Stimulated activated CD8-positive, alpha-beta memory T cell treated with anti-CD3 and anti-CD28 coated beads, Interleukin-4, amount 100 ng/mL, for 1 hour (primary cell): ENCODE measurements at places on chromosomes 13 and 19.
A peak's percentile ranks its signal among the peaks of the same experiment; 100 is the strongest.

- DNase-seq, result no peak
Observed at GRCh38 chr19:39195755-39196154, 1.0 kb upstream of the NCCRP1 start.

DNA sequence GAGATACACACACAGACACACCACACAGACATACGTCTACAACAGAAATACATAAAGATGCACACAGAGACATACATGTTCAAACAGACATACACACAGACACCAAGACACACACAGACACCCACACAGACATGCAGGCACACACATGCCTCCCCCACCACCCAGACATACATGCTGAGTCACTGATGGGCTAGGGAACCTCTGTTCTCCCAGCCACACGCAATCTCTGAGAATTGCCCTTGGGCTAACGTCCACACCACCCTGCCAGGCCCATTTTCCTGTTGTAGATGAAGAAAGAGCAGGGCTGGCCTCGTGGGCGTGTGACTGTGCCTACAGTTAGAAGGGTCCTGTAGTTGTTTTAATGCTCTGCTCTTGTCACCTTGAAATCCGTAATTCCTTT is 261.9 kb downstream of the KCNRG start:
- DNase-seq, result no peak

DNA sequence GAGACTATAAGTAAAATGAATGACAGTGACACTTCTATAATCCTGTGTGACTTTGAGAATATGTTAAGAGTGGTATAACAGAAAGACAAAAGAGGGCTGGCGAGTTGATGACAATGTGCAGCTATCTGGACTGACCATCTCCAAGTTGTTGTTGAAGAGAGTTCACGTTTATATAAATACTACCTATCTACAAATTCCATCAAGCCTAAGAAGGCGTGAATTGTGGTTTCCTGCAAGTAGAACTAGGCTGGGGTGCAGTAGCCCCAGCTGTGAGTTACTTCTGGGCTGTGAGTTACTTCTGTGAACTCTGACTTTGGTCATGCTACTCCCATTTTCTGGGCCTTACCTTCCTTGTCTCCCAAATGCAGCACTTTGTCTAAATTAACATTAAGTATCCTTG is 561.0 kb downstream of the TBC1D4 start:
- no peak for DNase-seq

GRCh38 chr13:40130871-40131636 is 475.6 kb downstream of the COG6 start:
- no peak for DNase-seq

DNA sequence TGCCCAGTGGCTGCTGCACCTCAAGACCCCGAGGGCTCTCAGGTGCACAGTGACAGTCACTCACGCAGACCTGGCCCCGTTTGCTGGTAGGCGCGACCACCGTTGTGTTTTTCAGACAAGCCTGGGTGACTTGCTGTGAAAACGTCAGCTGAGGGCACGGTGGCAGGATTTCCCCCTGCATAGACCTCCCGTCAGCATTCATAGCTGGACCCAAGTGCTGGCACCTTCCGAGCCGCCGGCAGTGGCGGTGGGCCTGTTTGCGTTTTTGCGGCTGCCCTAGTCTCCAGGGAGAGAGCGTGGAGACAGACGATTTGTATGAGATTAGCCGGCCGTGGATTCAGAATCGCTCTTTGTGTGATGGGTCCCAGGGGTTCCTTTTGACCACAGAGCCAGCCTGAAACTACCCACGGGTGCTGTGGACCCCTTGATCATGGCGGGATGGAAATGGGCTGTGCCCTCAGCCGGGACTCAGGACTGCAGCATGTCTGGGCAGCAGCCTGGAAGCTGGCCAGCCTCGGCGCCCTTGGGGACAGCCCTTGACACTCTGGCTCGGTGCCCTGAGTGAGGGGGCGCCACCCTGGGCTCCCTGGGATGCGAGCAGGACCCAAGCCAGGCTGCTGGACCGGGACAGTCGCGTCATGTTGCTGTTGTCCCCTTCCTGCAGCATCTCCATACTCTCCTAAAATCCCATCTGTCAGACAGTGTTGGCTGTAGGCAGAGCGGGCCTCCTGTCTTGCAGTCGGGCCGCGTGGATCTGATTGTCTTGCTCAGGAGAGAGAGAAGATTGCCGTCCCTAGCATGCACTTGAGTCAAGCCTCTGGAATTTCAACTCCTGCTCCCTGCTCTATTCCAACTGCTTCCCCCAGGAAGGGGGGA is 8.6 kb downstream of the KDM4B start:
- no peak for DNase-seq

DNA sequence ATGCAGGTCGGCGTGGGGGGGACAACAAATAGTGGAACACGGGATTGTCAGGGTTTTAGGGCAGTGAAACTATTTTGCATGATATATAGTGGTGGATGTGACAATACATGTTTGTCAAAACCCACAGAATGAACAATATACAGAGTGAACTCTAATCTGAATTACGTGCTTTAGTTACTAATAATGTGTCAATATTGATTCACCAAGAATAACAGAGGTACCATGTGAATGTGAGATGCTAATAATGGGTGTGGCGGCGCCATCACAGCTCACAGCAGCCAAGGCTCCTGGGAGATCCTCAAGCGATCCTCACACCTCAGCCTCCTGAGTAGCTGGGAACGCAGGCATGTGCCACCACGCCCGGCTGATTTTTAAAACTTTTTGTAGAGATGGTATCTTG is 12.9 kb downstream of the ELAVL1 start:
- DNase-seq, result no peak

DNA sequence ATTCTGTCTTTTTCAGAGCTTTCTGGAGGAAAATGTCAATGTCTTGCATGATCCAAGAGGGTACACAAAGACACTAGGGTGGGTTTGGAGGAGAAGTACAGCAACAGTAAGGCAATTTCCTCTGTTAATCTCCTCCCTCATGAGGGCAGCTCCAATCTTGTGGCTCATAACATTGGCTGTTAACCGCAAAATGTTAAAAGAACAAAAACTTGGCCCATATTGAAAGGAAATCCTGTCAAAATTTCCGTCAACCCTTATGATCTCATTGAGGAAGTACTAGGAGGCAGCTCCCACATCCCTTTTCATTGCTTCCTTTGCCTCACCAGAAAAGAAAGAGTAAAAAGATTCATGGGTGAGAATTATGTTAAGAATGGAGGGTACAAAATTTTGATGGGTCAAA is 11.6 kb downstream of the OXGR1 start:
- no peak for DNase-seq

DNA sequence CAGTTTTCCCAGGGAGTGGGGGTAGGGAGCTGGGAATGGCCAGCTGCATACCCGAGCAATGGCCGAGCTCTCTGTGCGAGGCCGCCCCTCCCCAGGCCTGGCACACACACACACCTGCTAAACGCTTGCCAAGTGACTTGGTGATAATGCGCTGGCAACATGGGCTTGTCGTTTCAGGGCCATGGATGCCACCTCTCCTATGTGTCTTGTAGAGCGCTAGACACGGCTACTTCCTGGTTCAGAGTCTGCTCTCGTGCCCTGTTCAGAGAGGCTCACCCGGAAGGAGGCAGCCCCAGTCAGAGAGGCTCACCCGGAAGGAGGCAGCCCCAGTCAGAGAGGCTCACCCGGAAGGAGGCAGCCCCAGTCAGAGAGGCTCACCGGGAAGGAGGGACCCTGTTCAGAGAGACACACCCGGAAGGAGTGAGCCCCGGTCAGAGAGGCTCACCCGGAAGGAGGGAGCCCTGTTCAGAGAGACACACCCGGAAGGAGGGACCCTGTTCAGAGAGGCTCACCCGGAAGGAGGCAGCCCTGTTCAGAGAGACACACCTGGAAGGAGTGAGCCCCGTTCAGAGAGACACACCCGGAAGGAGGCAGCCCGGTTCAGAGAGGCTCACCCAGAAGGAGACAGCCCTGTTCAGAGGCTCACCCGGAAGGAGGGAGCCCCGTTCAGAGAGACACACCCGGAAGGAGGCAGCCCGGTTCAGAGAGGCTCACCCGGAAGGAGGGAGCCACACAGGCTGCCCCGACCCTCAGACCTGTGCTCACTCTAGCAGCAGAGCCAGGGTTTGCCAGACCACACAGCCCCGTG is 4.2 kb downstream of the ADPRHL1 start:
- no peak for DNase-seq

DNA sequence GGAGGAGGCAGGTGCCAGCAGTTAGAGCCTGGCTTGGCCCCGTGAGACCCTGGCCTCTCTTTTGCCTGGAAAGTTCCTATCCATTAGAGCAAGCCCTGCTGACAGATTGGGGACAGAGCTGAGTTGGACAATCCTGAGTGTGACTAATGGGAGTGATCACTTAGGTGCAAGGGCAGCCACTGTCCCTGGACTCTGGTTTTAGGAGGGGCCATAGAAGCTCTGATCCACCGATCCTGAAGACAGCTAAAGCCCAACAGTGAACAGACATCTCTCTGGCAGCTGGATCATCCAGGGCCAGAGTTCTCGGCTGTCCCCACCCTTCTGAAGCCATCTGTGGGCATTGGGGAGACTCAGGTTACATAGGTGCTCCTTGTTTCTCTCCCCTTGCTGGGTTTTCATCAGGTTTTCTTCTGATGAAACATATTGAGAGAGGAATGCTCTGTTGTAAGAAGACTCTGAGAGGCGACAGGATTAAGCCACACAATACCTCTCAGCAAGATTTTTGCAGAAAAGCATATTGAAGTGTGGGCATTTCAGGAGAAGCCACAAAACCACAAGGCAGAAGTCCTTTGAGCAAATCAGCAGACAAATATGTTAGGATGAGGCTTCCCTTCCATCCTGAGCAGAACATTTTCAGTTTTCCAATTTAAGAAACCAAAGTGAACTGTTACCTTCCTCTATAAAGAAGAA is 288.0 kb upstream of the MAB21L1 start:
- no peak for DNase-seq

DNA sequence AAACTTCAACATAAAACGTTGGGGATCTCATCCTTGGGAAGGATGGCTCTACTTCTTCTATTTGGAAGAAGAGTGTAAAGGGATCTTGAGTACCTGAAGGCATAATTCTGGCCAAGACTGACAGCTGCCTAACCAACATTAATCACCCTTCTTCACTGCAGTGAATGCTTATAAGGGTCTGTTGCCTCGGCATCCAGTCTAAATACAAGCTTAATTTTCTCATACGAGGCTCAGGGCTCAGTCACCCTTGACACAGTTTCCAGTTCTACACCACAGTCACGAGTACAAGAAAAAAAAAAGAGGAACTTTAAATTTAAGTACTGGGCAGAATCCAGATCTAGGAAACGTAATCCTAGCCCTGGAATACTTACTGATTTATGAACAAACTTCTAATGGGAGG is 9.0 kb downstream of the FPR3 start:
- DNase-seq, result no peak

DNA sequence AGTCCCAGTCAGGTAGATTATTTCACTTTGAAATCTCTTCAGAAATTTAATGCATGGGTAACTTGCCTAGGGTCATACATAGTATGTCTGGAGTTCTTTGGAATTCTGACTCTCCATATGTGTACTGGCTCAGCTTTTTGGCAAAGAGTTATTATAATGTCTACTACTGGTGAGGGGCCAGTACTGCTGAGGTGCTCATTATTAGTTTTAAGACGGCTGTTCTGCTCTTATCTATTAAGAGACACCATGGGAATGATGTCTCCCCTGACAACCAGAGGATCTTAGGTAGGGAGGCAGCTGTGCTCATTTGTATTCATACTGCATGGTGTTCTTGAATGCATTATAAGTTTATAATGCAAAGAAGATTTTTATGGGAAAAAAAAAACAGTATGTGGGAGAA is 184.1 kb downstream of the RGCC start:
- DNase-seq, result no peak

GRCh38 chr19:2385053-2385721 is 25.1 kb downstream of the TMPRSS9 start:
- DNase-seq, result no peak

GRCh38 chr13:36862002-36862685 is 43.1 kb downstream of the RFXAP start:
- no peak for DNase-seq

GRCh38 chr13:75469047-75469446 is 12.9 kb downstream of the TBC1D4 start:
- no peak for DNase-seq

- no peak for DNase-seq
Observed at GRCh38 chr19:51365211-51365964, 800 bp downstream of the ETFB start.

- no peak for DNase-seq
Observed at GRCh38 chr13:32007494-32007893, 24.1 kb upstream of the FRY start.

DNA sequence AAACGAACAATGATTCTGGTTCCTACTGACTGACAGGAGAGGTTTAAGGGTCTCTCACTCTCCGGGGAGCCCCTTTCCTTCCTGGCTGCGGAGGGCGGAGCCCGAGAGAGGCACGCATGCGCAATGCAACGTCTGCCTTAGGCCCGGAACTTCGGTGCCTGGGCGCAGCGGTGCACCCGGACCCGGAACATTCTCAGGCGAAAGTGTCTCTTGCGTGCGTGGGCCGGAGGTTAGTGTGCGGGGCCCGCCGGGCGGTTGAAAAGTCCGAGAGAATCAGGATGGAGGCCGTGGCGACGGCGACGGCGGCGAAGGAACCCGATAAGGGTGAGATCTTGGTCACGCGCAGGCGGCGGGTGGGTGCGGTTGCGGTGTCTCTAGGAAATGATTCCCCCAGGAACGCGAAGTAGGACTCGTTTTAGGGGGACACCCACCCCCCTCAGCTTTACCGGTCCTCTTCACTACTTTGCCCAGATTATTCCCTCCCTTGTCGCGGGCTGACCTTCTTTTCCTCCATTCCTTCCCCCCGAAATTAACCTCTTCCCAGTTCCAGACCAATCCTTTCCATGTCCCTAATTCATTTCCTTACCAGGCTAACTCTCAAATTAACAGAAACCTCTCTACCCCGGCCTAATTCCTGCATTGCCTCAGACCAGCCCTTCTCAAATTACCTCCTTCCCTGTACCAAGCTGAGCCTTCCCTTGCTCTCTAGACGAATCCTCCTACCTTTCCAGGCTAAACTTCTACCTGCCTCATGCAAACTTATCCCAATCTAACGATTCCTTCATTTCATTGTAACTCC is at the start of gene CCDC97:
TSS of gene CCDC97 (plus strand) at position 140 of the 799 bp plus-strand sequence. CDS start at position 279, 139 bp downstream.
- DNase-seq, result peak; percentile 68
